T-helper 2 cell (primary cell): ENCODE measurements at places on chromosomes 13 and 19.

- no peak for DNase-seq
Measured at GRCh38 chr19:30671622-30672051, 299.5 kb downstream of the ZNF536 start.

GRCh38 chr13:110546378-110546777 is 15.1 kb downstream of the RAB20 start:
- DNase-seq, result no peak

DNA sequence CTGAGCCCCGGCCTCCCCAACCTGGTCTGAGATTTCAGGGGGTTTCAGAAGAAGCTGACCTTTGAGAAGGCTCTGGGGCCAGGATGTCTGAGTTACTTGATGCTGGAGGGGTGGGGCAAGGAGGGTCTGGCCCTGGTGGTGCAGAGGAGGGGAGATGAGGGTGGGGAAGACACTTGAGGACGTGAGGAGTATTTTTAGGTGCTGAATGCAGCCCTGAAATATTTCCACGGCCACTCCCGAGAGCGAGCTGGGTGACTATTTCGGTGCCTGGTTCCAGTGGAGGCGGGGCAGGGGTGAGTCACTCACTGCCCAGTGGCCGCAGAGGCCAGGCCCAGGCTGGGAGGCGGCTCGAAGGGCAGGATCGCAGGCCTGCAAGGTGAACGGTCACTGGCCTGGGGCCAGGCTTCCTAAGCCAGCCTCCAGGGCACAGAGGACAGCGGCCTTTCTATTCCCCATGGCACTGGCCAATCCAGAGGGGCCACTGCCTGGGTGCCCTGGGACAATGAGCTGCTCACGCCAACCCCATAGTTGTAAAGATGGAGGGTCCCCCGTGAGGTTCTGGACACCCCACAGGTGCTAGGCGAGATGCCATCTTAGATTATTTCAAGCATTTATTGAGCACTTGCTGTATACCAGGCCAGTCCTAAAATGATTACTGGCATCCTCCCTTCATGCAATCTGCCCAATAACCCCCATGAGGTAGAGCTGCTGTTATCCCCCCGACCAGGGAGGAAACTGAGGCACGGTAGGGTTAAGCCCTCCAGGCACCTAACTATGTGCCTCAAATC is 19.7 kb upstream of the JUND start:
- DNase-seq, result no peak

- DNase-seq, result no peak
Measured at GRCh38 chr19:16013181-16013850, 63.0 kb upstream of the TPM4 start.

- peak; percentile 19 for DNase-seq
Measured at GRCh38 chr19:35135389-35135909, 590 bp upstream of the LGI4 start.

GRCh38 chr19:40348961-40349507 is 539 bp downstream of the PLD3 start:
- no peak for DNase-seq

DNA sequence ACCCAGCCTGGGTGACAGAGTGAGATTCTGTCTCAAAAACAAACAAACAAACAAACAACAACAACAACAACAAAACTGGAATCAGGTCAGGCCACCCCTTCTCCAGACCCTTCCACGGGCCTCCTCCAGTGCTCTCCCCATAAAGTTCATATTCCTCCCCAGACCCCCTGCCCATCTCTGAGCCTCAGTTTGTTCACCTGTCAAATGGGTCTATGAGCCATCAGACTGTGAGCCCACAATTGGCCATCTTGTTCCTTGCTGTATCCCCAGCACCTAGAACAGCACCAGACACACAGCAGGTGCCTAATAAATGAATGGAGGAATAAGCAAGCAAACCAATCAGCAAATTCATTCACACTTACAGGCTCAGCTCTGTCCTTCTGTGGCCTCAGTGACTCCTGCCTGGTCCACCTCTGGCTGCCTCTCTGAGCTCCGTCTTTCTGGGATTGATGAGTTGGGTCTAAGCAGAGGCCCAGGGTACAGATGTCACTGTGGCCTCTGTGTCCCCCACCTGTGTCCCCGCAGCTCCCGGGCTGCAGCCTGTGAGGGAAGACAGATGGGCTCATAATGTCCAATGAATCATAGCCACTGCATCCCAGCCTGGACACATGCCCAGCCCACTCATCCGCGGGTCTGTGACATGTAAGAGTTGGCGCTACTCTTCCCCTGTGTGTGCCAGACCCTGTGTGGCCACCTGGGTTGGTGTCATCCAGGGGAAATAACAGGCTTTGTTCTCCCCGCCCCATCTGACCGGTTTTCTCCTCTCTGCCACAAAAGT is 19.6 kb upstream of the PTPRS start:
- no peak for DNase-seq

DNA sequence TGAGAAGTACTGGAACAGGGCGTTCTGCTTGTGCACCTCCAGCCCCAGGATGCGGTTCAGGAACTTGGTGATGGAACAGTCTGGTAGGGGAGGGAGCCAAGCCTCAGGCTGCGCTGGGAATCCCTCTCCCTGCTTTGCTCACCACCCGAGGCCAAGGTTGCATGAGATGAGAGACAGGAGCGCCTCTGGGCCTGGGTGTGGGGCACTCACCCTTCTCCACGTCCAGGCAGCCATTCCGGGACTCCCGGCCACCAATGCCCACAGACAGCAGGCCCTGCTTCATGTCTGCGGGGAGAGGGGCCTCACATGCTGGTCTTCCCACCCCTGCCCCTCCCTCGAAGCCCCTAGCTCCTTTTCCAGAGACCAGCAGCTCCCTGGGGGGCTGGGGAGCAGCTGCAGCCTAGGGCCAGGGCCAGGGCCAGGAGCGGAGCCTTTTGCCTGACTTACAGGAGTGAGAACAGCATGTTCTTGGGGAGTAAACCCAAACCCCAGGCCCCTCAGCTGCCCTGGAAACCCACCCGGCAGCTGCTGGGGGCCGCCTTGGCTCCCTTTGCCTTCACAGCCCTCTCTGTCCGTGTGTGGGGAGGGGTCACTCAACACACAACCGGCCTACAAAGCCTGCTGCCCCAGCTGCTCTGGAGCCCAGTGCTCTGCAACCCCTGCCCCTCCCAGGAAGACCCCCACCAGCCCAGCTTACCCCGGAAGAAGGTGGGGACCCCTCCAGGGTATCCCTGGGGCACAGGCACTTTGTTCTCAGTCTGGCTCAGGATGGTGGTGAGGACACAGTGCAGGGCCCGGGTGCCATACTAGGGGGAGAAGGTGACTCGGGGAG is 7.2 kb downstream of the GPX4 start:
- no peak for DNase-seq

DNA sequence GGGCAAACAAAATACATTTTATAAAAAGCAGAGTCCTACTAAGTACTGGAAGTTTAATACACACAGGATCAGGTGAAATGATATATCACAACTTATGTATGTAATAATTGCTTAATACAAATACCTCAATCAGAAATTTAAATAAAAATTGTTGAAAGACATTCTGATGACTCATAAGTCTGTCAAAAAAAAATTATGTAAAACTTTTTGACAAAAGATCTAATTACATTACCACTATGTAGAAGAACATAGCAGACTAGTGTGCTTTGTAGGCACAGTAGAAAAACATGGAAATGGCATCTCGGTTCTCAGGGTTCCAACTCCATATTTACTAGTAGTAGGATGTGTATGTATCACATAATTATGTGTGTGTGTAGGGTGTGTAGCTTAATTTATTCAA is 156.2 kb downstream of the DNAJC3 start:
- no peak for DNase-seq

DNA sequence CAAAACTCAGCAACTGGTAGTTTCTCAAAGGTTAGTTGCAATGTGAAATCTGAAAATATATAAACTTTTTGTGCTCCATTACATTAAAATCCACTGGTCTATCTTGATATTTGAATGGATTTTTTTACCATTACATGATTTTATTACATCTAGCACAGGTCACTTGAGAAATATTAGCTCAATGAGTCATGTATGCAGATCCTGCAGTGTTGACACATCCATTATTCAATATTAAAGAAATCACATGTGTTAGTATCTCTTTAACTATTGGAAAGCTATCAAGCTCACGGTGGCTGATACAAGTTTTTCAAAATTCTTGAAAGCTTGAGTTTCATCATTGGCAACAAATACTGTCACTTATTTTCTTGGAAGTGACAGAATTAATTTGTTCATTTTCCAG is 373.9 kb upstream of the TSHZ3 start:
- DNase-seq, result no peak

DNA sequence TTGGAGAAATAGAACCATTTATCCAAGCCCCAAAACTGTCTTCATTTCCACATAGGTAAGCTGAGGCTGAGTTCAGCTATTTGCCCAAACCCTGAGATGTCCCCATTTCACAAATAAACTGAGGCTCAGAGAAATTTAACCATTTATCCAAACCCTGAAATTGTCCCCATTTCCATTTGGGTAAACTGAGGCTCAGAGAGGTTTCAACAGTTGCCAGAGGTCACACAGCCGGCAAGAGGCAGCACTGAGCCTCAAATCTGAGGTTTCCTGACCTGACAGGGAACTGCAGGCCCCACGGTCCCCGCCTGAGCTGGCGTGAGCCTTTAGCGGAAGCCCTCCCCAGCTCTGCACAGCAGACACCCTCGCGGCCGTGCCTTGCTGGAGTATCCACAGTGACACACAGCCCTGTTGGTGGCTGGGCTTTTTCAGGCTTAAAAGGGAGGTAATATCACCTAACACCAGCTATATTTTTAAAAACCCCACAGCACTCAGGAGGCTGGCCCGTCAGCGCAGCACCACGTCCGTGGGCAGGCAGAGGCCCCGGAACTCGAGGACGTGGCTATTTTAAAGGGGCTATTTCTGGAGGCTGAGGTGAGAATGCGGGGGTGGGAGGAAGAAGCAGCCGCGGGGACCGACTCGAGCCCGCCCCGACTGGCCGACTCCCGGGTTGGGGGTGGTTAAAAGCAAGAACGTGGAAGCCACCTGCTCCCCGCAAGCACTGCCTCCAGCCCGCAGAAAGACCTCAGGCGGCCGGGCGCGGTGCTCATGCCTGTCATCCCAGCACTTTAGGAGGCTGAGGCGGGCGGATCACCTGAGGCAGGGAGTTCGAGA is 18.5 kb downstream of the PTPRS start:
- DNase-seq, result no peak

- DNase-seq, result no peak
Measured at GRCh38 chr13:80030491-80030890, 310.4 kb downstream of the SPRY2 start.

GRCh38 chr13:101942535-101943157 is 459.2 kb downstream of the FGF14 start:
- no peak for DNase-seq

DNA sequence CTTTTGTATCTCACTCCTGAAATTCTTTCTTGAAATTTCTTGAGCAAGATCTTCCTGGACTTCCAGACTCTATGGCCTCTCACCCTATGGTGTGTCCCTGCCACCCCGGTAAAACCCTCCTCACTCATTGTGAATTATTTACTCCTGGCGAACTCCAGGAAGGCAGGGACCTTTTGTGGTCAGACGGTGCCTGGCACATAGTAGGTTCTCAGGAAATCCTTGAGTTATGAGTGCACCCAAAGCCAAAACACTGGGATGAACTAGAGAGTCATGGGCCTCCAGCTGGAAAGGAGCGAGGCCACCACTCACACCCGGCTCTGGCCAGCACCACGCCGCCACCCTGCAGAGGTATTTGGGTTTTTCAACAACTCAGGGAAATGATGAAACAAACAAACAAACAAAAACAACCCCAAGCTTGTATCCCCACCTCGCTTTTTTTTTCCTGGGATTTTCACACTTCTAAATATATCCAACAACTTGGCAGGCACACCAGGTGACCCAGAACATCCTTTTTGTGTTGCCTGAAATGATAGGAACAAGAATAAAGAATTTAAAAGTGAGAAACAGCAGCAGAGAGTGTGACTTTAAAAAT is 11.2 kb downstream of the HPN start:
- DNase-seq, result no peak

DNA sequence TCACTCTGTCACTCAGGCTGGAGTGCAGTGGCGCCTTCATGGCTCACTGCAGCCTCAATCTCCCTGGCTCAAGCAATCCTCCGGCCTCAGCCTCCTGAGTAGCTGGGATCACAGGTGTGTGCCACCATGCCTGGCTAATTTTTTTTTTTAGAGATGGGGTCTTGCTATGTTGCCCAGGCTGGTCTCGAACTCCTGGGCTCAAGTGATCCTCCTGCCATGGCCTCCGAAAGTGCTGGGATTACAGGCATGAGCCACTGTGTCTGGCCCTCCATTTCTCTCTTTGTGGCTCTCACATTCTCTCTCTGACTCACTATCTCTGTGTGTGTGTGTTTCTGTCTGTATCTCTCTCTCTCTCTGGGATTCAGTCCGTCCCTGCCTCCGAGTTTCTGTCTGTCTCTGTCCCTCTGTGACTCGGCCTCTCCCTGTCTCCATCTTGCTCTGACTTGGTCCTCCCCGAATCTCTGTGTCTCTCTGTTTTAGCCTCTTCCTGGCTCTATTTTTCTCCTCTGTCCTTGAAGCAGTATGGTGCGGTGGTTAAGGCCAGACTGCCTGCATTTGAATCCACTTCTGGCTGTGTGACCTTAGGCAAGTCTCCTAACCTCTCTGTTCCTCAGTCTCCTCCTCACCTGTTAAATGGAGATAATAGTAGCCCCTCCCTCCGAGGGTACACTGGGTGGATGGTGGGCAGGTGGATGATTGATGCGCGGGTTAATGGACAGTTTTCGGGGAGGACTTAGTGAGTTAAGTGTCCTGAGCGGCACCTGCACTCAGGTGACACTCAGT is 11.0 kb downstream of the MEIS3 start:
- DNase-seq, result no peak

GRCh38 chr19:48644839-48645619 is 958 bp downstream of the CA11 start:
- peak; percentile 69 for DNase-seq

DNA sequence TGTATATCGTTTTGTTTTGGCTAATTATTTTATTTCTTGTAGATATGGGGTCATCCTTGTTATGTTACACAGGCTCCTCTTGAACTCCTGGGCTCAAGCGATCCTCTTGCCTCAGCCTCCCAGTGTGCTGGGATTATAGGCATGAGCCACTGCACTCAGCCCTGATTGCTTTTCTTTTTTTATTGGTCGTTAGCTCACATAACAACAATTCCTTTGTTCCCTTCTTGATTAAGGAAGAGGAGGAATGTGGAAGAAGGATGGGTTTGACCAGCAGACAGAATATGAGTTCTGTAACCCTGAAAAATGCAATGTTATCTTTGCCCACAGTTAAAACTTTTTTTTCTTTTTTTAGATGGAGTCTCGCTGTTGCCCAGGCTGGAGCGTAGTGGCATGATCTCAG is 11.4 kb downstream of the BRME1 start:
- no peak for DNase-seq
